ENCODE measurements at places on chromosomes 2 and 18.

- no peak for DNase-seq
Observed at GRCh38 chr2:65030476-65031332, 25.5 kb upstream of the CEP68 start.

GRCh38 chr18:33154049-33154448, 286.5 kb downstream of the CCDC178 start:
- no peak for DNase-seq

DNA sequence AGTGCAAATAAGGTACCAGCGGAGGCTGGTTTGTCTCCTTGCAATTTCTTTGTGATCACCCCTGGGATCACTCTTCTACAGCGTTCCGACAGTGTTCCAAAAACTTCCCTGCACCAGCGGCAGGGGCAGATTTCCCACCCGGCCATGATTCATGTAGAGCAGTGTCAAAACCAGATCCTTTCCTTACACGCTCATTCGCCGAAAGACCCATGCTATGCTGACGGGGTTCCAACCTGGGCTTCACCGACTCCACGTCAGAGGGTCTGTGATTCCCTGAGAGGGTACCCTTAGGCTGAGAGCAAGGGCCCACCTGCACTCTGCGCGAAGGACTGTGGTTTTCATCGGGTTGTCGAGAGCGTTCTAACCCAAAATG, 423 bp upstream of the TTC27 start:
- DNase-seq: no peak

DNA sequence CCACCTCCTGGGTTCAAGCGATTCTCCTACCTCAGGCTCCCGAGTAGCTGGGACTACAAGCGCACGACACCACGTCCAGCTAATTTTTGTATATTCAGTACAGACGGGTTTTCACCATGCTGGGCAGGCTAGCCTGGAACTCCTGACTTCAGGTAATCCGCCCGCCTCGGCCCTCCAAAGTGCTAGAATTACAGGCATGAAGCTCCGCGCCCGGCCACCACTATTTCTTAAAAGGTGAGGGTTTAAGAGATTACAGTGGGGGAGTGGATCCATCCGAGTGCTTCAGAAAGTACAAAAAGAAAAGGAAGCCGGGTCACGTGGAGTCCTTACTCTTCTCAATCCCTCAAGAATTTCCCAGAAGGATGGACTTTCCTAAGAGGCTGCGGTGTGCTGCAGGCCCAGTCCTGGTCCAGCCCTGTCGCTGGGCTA, 146.9 kb downstream of the ANKRD44 start:
- no peak for DNase-seq

DNA sequence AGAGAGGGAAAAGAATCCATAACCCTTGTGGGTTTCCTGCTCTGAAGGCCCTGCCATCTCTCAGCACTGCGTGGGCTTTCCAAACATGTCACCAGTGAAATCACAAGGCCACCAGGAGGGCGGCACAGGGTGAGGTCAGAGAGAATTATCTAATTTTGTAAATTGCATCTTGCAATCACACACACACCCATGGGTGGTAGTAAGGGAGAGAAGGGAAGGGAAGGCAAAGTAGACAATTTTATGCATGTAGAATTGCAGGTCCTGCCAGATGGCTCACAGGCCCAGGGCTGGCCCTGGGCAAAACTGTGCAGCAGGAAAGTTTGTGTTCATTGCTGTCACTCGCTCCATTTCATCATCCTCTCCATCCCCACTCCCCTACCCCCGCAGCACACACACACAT, 21.0 kb upstream of the ZBTB7C start:
- DNase-seq: no peak

DNA sequence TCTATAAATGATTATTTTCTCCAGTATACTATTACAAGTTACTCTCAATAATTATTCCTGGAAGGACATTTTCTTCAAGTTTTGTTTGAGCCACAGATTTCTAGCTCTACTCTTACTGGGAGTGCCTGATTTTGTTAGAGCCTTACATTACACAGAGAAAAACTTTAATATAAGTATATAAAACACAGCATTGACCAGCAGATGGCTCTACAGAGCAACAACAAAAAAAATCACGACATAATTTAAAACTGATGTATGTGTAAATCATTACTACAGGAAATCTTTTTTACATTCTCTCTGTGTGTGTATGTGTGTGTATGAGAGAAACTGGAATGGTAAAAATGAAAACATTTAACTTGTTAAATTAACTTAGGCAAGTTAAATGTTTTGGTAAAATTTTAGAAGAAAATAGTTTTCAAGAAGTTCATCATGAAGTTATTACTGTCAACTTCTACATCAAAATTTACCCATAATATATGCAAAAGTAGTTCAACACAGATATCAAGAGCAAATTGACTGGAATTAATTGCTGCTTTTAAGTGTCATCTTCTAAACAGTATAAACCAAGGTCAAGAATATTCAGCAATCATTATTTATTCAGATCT, 103.3 kb downstream of the MDH1 start:
- DNase-seq: peak; percentile 33

- no peak for DNase-seq
Observed at GRCh38 chr18:12883372-12883683, 709 bp downstream of the PTPN2 start.

DNA sequence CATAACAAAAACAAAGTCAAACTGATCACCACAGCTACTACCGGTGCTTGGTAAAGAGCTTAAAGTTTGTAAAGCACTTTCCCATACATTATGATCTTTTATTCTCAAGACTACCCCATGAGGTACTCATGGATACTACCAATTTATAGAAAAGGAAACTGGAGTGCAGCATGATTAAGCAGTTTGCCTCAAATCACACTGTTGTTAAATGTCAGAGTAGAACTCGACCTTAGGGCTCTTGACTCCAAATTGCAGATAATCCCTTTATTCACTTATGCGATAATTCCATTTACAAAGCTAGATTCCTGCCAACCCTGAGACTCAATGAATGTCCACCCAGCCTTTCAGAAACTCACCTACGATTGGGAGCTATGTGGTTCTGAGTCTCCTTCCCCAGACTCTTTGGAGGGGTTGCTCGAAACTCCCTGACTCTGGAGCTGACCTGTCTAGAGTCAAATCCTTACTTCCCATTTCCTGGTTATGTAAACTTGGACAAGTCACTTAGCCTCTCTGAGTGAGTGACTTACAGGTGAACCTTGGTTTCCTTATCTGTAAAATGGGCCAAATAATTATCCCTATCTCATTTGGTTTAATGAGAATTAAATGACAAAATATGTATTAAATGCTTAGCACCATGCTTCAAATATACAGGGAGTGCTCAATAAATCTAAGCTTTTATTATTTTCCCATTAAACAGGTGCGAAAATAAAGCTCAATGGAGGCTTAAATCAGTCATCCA, 47.4 kb downstream of the PSD4 start:
- DNase-seq: no peak

DNA sequence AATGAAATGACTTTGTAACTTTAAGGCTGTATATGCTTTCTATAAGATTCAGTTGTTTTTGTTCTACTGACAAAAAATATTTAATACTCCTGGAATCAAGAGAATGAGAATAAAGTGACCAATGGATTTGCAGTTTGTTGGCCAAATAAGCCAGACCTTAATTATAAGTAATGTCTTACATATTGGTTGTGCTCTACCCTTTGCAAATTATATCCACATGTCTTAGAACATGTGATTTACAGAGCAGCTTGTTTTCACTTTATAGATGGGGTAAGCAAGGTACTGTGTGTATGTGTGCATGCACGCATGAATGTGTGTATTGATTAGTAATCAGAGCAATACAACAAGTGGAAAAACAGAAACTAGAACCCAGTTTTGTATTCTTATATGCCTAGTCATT, 59.1 kb downstream of the RMDN2 start:
- DNase-seq: no peak

DNA sequence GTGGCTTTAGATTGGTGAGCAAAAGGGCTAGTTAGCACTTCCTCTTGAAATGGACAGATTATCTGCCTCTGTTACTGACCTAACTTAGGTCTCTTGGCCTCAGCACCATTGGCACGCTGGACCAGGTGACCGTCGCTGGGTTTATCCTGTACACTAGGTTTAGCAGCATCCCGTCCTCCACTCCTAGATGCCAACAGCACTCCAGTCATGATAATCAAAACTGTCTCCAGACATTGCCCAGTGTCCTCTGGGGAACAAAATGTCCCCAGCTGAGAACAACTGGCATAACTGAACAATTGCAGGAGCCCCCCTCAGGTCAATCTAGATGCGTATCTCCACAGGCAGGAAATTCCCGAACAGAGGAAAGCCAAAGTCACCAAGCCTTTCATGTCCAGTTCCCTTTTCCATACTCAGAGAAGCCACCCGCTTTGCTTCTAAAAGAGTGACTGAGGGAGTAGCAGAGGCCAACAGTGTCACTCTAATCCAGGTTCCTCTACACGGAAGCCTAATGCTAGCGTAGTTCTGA, 27.3 kb downstream of the E2F6 start:
- DNase-seq: no peak

- no peak for DNase-seq
Observed at GRCh38 chr2:80546766-80547165, 242.2 kb upstream of the LRRTM1 start.

- no peak for DNase-seq
Observed at GRCh38 chr18:2009942-2010697, 561.2 kb downstream of the METTL4 start.

- DNase-seq: no peak
Observed at GRCh38 chr2:134109725-134110124, 144.1 kb upstream of the MGAT5 start.

- DNase-seq: peak; percentile 86
Observed at GRCh38 chr2:218010140-218010983, 7.6 kb upstream of the TNS1 start.

GRCh38 chr2:181563101-181563692, 93.7 kb downstream of the CERKL start:
- no peak for DNase-seq

DNA sequence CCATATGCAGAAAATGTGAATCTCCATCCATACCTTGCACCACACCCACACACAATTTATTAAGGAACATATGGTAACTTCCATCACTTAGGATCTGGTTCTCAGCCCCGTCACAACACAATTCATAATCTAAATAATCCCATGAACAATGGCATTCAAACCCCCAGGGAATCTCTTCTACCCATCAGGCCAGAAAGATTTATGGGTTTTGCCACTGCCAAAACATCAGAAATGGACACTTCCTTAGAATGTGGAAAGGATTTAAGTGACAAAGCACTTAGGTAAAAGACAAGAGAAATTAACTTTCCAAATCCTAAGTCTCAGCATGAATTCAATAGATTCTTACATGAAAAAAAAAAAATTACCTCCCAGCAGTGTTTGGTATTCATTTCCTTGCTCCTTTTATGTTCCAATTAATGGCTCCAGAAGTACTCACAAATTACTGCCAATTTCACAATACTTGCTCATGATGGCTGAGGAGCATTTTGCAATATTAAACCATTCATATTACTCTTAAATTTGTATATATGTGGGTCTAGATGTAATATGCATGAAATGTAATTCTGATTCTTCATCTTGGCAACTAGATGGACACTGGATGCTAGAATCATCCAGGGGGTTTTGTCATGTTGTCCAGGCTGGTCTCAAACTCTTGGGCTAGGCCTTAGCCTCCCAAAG, 56.5 kb upstream of the TMEM247 start:
- no peak for DNase-seq

DNA sequence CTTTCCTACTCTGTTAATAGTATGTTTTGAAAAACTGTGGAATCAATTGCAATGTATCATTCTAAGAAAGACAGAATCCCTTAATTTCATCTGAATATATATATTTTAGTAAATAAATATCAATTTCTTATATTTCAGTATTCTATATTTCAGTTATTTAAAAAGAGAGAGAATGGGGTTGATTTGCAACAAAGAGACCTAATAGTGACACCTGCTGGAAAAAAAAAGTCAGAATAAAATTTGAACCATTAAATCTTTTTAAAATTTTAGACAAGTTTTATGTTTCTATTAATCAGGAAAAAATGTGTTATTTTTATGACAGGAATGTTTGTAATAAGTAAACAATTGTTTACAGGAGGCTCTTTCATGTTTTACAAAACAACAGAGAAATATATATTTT, 20.7 kb upstream of the CCNT2 start:
- DNase-seq: no peak

- DNase-seq: no peak
Observed at GRCh38 chr2:5942204-5942603, 250.0 kb downstream of the SOX11 start.

GRCh38 chr2:135821190-135821589, 15.8 kb downstream of the LCT start:
- no peak for DNase-seq

DNA sequence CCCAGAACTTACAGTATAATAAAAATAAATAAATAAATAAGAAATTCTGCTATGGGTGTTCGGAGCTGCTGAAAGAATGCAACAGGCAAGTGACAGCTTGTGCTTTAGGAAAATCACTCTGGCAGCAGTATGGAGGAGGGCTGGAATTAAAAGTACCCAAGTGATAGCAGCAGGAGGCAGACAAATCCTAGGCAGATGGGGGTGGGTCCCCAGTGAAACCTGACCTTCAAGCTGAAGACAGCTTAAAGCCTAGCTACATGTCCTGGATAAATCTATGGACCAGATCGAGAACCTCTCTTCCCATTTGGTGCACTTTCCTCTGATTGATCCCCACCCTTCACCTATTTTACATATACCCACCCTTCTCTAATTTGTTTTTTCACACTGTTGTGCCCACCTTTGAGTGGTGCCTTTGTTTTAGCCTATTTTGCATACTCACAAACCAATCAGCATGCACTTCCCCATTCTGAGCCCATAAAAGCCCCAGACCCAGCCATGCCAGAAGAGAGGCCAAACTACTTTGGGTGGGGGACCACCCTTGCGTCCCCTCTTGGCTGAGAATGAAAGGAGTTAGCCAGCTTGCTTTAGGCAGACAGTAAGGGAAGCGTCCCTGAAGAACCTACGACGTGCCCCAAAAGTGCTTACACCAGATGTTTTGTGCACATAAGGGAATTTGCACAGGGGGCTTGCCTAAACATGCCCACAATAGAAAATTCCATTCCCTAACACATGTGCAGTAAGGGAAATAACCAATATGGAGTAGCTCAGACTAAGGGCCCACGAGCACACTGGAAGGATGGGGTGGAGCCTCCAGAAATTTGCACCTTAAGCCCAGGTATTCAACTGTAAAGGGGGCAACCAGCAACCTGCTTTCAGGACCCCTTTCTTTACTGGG, 3.0 kb downstream of the METTL8 start:
- no peak for DNase-seq

GRCh38 chr2:122815120-122815519, 1059.7 kb downstream of the TSN start:
- DNase-seq: no peak

GRCh38 chr2:73172963-73173362, 29.4 kb upstream of the NOTO start:
- peak; percentile 25 for DNase-seq

GRCh38 chr18:79333046-79333445, 62.7 kb upstream of the NFATC1 start:
- DNase-seq: no peak

GRCh38 chr2:136323935-136324334, 206.0 kb upstream of the CXCR4 start:
- no peak for DNase-seq

DNA sequence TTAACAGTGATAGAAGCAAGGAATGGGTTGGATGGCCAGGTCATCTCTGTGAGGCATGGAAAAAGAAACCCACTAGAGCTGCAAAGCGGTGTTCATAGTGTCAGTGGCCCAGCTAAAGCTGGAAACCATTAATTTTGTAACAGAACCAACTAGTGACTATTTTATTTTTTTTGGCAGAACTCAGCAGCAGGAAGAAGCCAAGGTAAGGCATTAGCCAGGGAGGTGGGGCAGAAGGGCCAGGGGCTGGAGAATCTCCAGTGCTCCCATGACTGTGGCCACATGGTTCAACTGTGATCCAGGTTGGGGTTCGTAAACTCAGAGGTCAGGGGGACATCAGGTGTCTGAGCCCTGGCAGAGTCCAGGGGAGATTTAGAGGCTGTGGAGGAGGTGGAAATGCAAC, 25.9 kb upstream of the YES1 start:
- DNase-seq: no peak
